ENCODE measurements at places on chromosomes 3 and 15.

DNA sequence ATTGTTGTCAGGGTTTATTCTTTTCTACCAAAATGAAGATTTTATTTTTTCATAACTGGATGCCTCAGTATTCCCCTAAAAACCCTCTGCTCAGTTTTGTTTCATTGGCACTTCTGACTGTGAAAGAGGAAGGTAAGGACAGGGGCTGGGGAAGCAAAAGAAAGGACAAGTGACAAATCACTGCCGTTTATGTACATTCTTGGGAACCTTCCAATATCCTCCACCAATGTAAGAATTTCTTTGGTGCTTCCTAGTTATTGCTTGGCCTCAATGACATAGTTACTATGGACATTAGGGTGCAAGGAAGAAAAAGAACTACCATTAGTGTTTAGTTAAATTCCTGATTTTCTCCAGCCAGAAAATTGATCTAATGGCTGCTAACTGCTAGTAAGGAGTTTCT lies 131.0 kb upstream of the C15orf61 start:
- no peak for DNase-seq

DNA sequence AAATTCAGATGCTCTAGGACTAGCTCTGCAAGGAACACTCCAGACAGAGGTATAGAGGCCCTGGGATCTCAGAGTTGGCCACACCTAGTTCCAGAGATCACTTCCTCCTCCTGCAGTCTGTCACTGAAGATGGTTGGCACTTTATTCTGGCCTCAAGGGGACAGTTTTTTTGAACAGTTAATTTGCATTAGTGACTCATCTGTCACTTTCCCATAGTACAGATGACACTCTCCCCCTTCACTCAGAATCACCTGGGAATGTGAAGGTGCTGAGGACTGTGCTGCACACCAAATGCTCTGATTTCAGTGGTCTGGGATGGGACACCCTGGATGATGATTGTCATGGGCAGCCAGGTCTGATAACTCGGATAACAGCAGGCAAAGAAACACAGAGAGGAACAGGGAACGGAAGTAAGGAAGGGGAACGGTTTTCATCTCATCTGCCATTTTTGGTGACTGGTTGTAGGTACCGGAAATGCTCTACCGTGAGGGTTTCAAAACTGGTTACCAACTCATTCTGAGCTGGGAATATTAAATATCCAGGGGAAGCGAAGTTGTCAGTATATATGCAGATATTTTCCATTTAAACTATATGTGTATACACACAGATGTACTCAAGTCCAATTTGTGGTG lies 232.5 kb upstream of the ST8SIA2 start:
- DNase-seq: no peak

GRCh38 chr3:141656771-141657170 lies 81.3 kb upstream of the RNF7 start:
- no peak for DNase-seq

GRCh38 chr3:64616953-64617352 lies 70.8 kb downstream of the ADAMTS9 start:
- DNase-seq: no peak

All from stimulated activated CD4-positive, alpha-beta T cell treated with anti-CD3 and anti-CD28 coated beads, TNF-alpha, amount 100 ng/mL, for 48 hours (primary cell).